NCI-H1436 (cell line): ENCODE measurements at places on chromosomes 13 and 19.

GRCh38 chr13:91491980-91492379 is 93.6 kb downstream of the GPC5 start:
- no peak for DNase-seq

GRCh38 chr19:12766051-12766521 is 9.3 kb downstream of the HOOK2 start:
- DNase-seq, result no peak

- no peak for DNase-seq
Observed at GRCh38 chr13:30154931-30155330, 152.4 kb downstream of the KATNAL1 start.

DNA sequence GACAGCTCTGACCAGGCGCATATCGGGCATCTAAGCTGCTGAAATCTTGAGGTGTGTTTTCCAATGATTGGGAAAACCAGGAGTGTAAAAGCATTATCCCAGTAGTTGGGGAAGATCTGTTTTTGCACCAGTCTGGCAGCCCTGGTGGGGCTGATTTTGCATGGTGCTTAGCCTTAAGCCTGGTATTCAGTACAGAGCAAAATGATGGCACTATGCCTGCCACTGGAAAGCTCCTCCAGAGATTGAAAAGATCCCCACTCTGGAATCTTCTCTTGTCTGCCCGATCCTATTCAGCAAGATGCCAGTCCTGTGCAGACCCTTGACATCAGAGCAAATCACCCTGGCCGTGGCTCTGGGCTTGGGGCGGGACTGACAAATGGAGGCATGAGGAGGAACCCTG is 44.7 kb upstream of the SIAH3 start:
- DNase-seq, result no peak

- no peak for DNase-seq
Observed at GRCh38 chr19:49840736-49841249, 10.2 kb upstream of the PTOV1 start.

GRCh38 chr19:16527334-16527935 is 14.8 kb downstream of the CHERP start:
- no peak for DNase-seq

DNA sequence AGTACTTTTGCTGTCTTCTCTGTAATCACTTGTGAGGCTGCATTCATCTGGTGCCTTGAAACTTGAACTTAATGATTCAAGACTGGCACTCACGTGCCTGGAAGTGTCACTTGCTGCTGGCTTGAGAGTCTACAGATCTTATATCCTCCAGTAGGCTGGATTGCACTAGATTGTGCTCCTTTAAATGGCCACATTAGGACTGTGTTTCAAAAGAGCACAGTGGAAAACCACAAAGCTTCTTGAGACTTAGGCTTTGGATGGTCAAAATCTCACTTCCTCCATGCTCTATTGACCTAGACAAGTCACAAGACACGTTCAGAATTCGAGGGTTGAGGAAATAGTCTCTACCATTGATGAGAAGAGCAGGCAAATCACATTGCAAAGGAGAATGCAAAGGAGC is 1278.8 kb upstream of the MIR17HG start:
- DNase-seq, result no peak

- no peak for DNase-seq
Observed at GRCh38 chr13:51894239-51894638, 32.5 kb downstream of the CCDC70 start.

DNA sequence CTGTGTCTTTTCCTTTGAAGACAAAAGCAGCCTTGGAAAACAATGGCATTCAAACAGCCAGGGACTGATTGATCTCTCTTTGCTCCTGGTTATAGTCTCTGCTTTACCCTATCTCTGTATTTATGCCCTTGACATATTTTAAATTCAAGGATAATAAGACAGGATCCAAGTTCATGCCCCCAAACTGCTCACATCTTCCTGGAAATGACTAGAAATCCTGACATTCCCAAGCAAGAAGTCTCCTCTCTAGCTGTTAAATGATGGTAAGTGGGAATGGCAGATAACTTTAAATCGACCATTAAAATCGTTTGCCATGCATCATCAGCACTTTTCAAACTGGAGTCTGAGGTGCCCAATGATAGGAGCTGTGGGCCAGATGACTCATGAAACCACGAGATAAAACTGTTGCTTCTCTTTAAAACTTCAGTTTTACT is 435.6 kb downstream of the FOXO1 start:
- no peak for DNase-seq

DNA sequence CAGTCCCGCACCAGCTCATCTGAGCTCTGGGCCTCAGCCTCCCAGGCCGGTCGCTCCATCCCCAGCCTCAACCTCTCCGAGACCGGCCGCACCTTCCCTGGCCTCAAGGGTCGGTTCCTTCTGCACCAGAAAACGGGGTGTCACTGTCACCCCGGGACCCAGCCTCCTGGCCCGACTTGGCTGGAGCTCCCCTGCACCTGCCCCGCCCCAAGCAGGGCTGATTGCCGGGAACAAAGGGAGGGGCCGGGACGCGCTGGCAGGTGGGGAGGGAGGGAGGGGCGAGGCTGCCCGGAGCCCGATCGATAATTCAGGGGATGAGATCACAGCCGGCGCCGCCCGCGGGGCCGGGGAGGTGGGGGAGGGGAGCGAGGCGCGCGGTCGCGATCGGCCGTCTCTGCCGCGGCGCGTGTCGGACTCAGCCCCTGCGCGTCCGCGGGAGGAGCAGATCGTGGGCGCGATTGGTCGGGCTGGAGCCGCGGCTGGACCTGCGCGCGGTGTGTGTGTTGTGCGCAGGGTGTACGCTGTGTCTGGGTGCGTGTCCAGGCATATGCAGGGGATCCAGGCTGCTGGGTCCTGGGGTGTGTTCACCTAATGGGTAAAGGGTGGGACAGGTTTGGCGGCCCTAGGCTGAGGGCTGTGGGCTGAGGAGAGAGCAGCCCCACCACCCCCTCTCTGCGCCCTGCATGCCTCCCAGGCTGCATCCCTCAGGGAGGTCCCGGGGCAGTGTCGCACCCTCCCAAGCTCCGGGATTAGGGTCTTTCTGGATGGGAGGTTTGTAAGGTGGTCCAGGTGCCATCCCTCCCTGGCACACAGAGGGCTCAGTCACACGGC is 1.1 kb upstream of the SHC2 start:
- peak; percentile 83 for DNase-seq

GRCh38 chr19:11807099-11807380 is 7.0 kb upstream of the ZNF440 start:
- DNase-seq, result no peak

- no peak for DNase-seq
Observed at GRCh38 chr19:15251010-15251748, 18.9 kb upstream of the EPHX3 start.

DNA sequence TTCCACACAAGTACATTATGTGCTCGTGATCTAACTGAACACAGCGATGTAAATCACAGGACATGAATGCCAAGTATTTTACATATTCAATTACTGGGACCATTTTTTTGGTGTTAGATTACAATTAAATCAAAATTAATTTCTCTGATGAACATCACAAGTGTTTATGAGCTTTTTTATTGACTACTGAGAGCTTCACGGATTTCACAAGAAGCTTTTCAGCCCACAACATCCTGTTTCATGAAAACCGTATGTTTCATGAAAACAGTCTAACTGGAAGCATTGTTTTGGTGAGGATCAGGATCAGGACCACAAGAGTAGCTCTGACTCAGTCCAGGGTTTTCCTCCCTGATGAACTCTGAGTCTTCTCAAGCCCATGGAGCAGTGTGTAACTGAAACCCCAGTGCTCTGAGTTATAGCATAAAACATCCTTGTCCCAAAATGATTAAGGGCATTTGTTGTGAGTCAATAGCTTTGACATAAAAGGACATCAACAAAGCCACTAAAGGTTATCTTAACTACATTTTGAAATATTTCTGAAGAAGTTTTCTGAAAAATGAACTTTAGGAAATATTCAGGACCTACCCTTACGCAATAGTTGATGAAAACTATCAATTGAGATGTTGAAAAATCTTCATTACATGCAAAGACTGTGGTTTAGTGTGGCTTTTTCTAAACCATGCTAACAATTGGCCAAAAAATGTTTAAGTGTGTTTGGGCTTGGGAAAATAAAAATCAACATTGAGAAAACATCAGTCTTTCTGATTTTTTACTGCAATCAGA is 49.3 kb downstream of the UFM1 start:
- DNase-seq, result no peak

- no peak for DNase-seq
Observed at GRCh38 chr13:62356977-62357376, 941.3 kb upstream of the PCDH20 start.

- DNase-seq, result no peak
Observed at GRCh38 chr13:37481885-37482227, 116.7 kb downstream of the POSTN start.

DNA sequence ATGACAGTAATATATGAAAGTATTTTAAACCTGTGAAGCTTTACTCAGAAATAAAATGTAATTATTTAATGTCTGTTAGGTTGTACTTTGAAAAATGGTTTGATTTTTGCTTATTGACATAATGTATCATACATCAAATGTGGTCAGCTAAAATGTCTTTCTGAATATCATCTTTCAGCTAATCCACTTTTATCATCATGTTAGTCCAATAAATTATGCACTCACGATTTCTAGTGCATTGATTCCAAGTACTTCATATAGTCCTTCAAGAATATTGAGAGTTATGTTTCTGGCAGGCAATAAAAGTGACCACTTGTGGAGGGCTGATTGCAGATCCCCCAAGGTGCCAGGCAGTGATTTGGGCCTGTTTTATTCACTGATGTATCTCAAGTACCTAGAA is 1204.1 kb downstream of the OLFM4 start:
- no peak for DNase-seq

GRCh38 chr19:12484371-12485051 is at the start of gene ZNF709:
Gene ZNF709 (minus strand): TSS chr19:12484816. CDS start chr19:12484657, 159 bp downstream.
- DNase-seq, result peak; percentile 90

DNA sequence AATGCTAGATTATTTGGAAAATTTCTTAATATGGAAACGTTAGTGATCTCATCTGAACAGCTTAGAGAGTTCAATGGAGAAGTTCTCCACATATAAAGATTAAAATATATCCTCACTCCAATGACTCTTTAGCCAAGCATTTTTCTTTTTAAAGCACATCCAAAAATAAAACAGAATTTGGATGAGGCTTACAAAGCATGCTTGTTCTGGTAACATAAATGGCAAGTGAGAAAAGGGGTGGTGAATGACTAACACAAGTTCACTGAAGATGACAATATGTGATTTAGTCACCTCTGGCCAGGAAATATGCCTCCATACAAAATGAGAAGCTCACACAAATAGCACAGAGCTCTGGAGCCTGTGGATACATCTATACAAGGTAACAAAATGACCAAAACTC is 253.0 kb downstream of the PCDH20 start:
- no peak for DNase-seq

- no peak for DNase-seq
Observed at GRCh38 chr19:2208975-2209374, 27.2 kb downstream of the PLEKHJ1 start.

DNA sequence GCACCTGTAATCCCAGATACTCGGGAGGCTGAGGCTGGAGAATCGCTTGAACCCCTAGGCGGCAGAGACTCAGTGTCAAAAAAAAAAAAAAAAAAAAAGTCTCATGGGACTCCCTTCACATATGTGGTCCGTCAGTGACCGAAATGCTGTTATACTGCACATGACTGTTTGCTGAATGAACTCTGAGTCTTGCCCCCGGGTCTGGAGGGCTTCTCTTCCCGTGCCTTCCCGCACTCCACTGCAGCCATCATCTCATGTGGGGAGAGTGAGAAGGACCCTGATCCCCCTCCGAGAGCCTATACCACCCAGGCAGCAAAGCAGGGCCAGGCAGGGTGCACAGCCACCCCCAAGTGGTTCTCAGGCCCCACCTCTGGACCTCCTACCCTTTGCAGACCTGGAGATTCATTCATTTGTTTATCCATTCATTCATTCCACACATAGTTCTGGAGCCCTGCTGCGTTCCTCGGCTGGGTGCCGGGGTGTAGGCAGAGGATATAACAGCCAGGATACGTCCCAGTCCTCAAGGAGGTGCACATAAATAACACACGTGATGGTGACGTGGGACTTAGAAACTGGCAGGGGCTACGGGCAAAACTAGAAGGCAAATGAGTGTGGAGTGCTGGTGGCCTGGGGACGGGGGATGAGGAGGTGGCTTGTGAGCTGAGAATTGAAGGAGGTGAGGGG is 14.2 kb downstream of the NDUFA11 start:
- no peak for DNase-seq

- DNase-seq, result no peak
Observed at GRCh38 chr19:44855606-44856005, 9.5 kb downstream of the NECTIN2 start.

DNA sequence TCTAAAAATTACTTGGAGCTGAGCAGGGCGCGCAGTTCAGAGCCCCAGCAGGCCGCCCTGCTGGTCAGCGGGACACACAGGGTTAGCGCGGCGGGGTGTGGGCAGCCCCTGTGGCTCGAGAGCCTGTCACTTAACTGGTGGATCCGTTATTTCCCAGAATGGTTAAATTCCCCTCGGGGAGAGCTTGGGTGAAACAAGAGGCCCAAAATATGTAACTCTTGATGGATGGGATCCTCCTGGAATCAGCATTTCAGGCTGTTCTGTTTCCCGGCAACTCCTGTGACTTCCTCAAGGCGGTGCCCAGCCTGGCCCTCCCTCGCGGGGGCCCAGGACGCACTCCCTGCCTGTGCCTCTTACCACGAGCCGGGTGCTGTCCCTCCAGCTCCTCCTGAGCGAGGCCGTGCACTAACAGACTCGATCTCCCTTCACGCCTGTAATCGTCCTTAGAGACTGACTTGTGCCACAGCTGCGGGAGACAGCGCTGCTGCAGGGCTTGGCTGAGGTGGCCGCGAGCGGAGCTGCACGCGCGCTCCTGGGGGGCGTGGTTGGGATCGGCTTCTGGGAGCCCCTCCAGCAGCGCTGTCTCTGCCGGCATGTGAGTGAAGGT is 9.7 kb downstream of the PTBP1 start:
- DNase-seq, result no peak

GRCh38 chr19:45362291-45362690 is 8.1 kb downstream of the ERCC2 start:
- no peak for DNase-seq

- DNase-seq, result no peak
Observed at GRCh38 chr13:26061256-26061655, 9.4 kb upstream of the SHISA2 start.

- no peak for DNase-seq
Observed at GRCh38 chr13:55493297-55493696, 1647.4 kb upstream of the PRR20A start.

GRCh38 chr19:28594737-28595136 is 618.2 kb downstream of the UQCRFS1 start:
- DNase-seq, result no peak

DNA sequence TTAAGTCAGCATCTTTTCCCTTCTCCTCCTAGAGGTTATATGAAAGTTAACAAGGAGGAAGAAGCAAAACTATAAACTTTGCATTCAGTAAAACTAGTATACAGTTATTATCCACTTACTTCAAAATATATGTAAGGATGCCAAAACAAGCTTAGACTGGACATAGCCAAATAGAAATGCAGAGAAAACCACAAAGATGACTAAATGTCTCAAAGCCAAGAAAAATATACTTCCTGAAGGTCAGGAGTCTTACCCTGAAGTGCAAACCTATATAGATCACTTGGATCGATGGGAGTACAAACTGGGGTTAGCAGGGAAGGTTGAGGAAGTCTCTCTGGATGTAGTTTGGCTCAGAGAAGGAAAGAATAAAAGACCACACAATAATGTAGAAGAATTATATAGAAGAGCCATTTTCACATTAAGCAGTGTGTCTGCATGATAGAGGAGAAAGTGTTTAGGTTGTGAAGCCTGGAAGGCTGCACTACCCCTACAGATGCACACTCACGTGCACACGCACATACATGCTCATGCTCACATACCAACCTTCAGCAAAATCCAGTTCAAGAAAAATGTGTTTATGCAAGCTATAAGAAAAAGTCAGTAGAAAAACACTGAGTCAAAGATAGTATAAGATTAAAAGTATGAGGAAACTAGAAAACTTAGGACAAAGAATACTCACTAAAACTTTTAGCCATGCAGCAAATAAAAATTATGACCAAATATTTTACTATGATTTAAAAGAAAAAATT is 112.1 kb upstream of the RXFP2 start:
- no peak for DNase-seq
